Aorta (tissue), 5 donors: ENCODE measurements at places on chromosomes 12 and 14. TPM values are rescaled to one million over a fixed set of nuclear protein-coding genes. Genes with fewer than 3 reads are reported as not detected.

DNA sequence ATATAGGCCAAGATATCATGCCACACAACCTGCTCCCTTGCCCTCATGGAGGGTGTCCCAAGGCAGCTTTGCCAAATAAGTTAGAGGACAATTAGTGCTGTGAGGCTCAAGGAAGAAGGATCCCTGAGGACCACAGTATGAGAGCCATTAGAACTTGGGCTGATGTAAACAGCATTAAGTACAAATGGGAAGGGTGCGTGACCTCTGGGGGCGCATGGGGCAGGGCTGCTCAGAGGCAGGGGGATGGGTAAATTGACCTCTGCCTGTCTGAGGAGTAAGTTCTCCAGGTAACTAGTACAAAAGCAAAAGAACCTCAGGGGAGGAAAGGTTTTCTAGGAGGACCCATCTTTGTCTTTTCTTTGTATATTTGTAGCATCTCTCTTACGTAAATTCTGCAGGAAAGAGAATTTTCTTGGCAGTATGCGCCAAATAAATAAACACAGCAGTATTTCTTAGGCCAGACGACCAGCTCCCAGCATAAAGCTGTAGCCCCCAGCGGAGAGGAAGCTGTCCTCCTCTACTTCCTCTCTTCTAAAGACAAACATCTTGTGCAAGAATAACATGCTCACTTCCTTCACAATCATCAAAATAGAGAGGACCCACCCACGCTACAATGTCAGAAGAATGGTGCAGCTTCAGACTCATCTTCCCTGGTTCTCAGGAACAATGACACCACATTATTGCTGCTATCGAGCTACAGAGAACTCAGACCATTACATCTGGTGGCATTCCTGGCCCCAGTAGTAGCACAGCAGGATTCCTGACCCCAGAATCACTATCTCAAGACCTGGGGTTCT is 16.4 kb upstream of the VWF start:
- H3K27me3 ChIP-seq: no peaks in the 10 kb centered on the region
- DNase-seq: no peak
- no peak overlapping the region for H3K4me3 ChIP-seq
- no peaks in the 10 kb centered on the region for H3K36me3 ChIP-seq

DNA sequence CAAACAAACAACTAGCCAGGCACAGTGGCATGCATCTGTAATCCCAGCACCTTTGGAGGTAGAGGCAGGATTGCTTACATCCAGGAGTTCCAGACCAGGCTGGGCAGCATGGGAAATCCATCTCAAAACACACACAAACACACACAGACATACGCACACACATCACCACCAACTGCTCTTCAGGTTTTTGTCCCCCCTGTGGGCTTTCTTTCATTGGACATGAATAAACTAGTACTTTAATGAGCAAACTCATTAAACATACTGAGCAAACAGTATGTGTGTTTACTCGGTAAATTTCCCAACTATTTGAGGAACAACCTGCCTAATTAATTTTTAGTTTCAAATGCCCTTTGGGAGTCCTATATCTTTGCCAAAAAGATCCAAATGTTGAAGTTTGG is 10.1 kb upstream of the RASSF3 start:
- H3K27me3 ChIP-seq: no peaks in the 10 kb centered on the region
- no peaks in the 10 kb centered on the region for H3K4me1 ChIP-seq
- H3K4me3 ChIP-seq: no peak overlapping the region
- H3K36me3 ChIP-seq: no peaks in the 10 kb centered on the region
- no peak for DNase-seq
- H3K27ac ChIP-seq: no peak overlapping the region

GRCh38 chr12:29241821-29242591 is 92.9 kb downstream of the FAR2 start:
- H3K4me3 ChIP-seq: no peak overlapping the region
- peak; percentile 48 for DNase-seq
- H3K27ac ChIP-seq: no peak overlapping the region
- H3K4me1 ChIP-seq: no peaks in the 10 kb centered on the region
- H3K27me3 ChIP-seq: no peaks in the 10 kb centered on the region

DNA sequence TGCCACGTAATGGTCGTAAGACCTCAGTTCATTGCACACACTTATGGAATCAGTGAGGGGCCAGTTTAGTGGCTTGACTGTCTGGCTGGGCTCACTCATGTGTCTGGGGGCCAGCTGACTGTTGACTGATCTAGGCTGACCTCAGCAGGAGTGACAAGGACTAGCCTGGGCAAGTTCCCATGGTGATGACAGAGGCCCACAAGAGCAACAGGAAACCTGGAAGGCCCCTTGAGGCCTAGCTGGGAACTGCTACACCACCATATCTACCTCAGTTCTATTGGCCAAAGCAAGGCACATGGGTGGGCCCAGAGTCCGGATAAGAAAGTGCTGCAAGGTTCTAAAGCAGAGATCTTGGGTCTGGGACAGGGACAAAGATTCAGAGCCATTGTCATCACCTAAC is 21.3 kb upstream of the RFLNA start:
- no peak for DNase-seq
- no peak overlapping the region for H3K27ac ChIP-seq
- no peaks in the 10 kb centered on the region for H3K4me1 ChIP-seq
- no peak overlapping the region for H3K4me3 ChIP-seq
- no peaks in the 10 kb centered on the region for H3K27me3 ChIP-seq

DNA sequence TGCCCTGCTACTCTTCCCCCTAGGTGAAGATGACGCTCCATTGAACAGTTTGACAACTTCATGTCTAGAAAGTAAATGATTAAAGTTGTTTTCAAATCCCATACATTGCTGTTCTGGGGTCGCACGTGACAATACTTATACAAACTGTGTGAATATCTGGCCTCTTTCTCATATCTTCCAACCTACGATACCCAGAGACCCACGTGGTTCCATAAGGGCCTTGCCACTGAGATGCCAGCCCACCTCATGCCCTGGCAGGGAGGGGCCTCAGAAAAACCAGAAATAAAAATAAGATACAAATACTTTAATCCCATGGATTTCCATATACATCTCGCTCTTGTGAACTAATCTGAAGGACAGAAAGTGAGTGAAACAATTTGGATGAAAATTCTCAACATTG is 4.5 kb downstream of the GZMB start:
- no peaks in the 10 kb centered on the region for H3K4me1 ChIP-seq
- H3K27me3 ChIP-seq: no peaks in the 10 kb centered on the region
- no peak for DNase-seq
- H3K36me3 ChIP-seq: no peaks in the 10 kb centered on the region
- no peak overlapping the region for H3K4me3 ChIP-seq
- H3K27ac ChIP-seq: no peak overlapping the region

The SRSF9 gene
- total RNA-seq: 91.2 TPM
